NCI-H187 (cell line): ENCODE measurements at places on chromosomes 1 and 21.
A peak's percentile ranks its signal among the peaks of the same experiment; 100 is the strongest.

- DNase-seq: no peak
Measured at GRCh38 chr1:22600071-22600816, 36.2 kb upstream of the C1QA start.

DNA sequence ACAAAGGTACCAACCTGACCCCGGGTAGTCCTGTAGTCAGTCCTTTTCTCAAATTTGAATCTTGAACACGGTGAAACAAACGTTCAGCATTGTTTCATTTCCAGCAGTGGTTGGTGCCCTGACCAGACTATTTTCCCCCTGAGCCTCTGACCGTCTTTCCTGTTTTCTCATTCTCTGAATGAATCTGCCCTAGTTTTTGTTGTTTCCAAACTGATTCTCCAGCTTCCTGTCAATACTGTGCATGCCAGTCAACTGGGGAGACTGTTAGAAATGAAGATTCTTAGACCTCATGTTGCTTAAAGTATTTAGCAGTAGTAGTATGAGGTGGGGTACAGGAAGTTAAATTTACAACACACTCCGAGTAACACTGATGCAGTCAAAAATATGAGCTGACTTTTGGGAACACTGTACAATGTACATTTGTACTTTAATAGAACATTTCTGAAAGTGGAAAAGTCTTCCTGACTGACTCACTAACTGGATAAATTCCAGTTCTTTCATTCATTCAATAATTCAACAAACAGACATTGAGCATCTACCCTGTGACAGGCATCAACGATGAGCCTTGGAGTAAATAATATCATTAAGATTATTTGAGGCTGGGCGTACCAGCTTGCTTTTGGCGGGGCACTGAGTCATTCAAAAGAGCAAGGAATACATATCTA lies 26.0 kb upstream of the ZRANB2 start:
- DNase-seq: no peak

DNA sequence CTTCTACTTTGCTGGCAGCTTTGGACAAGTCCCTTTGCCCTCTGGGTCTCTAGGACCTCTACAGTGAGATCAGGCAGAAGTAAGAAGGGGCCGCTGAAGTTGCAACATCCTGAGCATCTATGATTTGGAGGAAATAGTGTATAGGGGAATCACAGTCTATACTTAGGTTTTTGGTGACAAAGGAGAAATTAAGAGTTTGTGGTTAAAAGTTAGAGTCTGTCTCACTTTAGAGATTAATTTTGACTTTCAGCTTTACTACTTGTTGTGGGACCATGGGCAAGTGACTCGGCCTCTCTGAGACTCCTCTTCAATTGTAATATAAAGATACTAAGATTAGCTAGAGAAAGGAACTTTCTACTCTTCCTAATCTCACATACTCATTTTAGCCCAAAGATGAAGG lies 33.1 kb upstream of the LMX1A start:
- no peak for DNase-seq

DNA sequence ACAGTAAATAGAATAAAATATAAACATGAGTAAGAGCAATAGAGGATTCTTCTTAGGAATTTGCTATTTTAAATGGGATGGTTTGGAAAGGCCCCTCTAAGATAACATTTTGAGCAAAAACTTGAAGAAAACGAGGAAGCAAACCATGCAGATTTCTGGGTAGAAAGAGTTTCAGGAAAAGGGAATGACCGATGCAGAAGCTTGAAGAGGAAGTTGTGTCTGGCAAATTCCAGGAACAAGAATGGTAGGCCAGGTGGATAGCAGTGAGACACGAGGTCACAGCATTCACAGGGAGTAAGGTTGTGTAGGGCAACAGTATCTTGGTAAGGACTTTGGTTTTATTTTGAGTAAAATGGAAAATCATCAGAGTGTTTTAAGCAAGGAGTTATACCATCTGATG lies 108.9 kb downstream of the PEX14 start:
- DNase-seq: no peak

DNA sequence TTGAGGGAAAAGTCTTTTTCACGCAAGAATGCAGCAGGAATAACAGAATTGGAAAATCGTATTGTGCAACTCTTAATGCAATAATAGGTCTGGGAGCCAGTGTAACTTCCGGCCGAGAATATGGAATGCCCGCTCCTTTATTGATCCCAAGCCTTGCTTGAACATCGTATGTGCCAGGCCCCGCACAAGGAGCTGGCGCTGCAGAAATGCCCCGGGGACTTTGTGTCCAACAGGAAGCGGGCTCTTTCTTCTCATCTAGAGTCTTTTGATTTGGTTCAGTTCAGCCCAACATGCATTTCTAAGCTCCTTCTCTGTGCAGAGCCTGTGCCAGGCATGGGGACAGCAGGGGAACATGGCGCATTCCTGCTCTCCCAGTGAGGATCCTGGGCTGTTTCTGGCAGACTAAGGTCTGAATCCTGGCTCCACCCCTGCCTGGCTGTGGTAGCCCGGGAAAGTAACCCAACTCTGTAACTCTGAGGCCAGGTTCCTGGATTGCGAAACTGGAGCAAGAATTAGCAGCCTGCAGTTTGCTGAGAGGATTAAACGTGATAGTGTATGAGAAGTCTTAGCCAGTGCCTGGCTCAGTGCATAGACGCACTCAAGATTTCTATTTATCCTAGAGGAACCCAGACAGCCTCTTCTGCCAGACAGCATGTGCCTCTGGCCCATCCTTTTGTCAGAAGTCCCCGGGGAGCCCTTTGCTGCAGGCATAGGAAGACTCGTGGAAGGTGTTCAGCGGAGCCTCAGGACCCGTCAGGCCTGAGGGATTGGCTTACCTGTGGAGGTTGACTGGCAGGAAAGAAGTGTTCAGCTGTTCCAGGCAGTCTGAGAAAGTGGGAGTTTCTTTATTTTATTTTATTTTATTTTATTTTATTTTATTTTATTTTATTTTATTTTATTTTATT lies 987 bp upstream of the CDCP2 start:
- peak; percentile 65 for DNase-seq

DNA sequence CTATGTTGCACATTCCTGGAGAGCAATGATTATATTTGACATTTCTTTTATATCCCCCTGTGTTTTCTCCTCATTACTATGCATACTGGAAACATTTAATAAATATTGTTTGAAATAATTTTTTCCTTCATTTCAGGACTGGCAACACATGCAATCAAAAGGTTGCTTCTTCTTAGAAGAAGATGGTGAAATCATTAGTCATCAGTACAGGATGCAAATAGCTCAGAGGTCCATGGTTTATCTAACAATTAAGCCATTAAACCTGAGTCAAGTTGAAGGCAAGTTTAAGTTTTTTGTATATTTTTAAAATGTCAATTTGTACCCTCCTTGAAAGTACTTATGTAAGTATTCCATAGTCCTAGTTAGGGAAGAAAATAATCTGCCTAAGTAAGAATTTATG lies 22.5 kb downstream of the EFCAB7 start:
- DNase-seq: no peak

DNA sequence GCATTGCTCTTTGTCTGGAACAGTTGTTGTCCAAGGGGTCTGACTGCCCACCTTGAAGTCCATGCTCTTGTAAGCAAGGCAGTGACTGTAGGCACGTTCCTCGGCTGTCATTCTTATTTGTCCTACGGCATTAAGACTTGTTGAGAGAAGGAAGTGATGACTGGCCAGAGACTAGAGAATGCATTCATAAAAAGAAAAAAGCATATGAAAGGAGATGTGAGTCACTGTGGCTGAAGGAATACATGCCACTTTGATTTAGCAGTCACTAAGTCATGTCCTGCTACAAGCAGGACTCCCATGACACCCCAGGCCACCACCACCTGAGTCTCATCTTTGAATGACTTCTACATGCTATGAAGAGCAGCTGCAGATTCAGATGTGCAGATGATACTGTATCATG lies 50.5 kb downstream of the CNN3 start:
- no peak for DNase-seq

DNA sequence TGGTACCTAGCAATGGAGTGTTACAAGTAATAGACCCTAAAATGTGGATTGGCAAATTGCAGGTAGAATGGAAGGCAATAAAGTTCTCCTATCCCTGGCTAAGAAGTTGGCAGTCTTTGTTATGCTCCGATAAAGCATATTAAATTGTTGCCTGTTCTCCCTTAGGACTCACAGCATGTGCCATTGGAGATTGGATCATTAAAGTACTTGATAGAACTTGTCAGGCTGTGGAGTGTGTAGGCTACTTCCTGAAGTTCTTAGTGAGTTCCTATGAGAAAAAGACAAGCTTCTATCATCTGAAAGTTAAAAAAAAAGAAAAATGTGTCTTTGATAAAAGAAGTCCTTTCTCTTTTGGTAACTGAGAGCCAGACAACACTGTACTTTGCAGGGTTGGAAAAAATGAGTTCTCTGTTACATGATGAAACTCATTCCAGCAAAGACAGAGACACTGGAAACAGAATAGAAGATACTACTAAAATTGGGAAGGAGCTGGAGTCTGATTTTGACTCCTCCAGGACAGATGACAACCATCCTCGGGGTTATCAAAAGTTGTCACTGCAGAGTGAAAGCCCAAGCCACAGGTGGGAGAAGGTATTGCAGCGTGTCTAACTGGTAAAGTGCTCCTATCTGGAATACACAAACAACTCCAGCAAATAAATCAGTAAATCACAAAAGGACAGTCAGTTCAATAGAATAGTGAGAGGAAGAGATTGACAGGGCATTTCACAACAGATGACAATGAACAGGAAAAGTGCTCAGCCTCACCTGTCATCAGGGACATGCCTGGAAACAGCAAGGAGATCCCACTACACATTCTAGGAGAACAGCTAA lies 87.5 kb upstream of the WDR26 start:
- DNase-seq: no peak

GRCh38 chr21:46159841-46160656 lies 4.7 kb upstream of the FTCD start:
- no peak for DNase-seq

DNA sequence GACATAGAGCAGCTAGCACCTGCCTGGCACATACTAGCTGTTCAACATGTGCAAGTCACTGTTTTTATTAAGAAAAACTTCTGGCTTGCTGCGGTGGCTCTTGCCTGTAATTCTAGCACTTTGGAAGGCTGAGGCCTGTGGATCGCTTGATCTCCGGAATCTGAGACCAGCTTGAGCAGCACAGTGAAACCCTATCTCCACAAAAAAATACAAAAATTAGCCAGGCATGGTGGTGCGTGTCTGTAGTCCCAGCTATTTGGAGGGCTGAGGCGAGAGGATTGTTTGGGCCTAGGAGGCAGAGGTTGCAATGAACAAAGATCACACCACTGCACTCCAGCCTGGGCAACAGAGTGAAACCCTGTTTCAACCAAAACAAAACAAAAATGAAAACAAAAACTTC lies 27.7 kb upstream of the C8B start:
- DNase-seq: no peak

GRCh38 chr1:156700736-156701531 lies 4.4 kb downstream of the CRABP2 start:
- no peak for DNase-seq

- peak; percentile 9 for DNase-seq
Measured at GRCh38 chr1:243421784-243422183, 165.9 kb downstream of the SDCCAG8 start.

DNA sequence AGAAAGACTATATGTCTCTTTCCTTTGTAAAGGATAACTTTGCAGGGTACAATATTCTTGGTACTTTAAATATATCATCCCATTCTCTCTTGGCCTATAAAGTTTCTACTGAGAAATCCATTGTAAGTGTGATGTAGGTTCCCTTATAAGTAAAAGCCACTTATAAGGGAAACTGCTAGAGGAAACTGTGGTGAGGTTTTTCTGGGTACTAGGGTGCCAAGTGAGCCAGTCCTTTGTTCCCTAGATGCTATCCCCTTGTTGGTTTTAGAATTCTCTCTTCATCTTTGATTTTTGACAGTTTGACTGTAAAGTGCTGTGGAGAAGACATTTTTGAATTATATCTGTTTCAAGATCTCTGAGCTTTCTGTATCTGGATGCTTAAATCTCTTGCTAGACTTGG lies 108.9 kb upstream of the NEK7 start:
- DNase-seq: no peak

GRCh38 chr21:19522381-19522780 lies 1118.8 kb upstream of the TMPRSS15 start:
- no peak for DNase-seq

GRCh38 chr1:7576946-7577657 lies 194.0 kb upstream of the VAMP3 start:
- DNase-seq: no peak

GRCh38 chr1:26418865-26419349 lies 8.3 kb downstream of the LIN28A start:
- no peak for DNase-seq
